ENCODE measurements at places on chromosomes 12 and 14.

- DNase-seq, result no peak
Measured at GRCh38 chr12:105352052-105352451, 21.6 kb downstream of the C12orf75 start.

- DNase-seq, result no peak
Measured at GRCh38 chr12:81332054-81332453, 254.2 kb downstream of the ACSS3 start.

GRCh38 chr12:55823419-55823818, 5.6 kb downstream of the ORMDL2 start:
- DNase-seq, result no peak

DNA sequence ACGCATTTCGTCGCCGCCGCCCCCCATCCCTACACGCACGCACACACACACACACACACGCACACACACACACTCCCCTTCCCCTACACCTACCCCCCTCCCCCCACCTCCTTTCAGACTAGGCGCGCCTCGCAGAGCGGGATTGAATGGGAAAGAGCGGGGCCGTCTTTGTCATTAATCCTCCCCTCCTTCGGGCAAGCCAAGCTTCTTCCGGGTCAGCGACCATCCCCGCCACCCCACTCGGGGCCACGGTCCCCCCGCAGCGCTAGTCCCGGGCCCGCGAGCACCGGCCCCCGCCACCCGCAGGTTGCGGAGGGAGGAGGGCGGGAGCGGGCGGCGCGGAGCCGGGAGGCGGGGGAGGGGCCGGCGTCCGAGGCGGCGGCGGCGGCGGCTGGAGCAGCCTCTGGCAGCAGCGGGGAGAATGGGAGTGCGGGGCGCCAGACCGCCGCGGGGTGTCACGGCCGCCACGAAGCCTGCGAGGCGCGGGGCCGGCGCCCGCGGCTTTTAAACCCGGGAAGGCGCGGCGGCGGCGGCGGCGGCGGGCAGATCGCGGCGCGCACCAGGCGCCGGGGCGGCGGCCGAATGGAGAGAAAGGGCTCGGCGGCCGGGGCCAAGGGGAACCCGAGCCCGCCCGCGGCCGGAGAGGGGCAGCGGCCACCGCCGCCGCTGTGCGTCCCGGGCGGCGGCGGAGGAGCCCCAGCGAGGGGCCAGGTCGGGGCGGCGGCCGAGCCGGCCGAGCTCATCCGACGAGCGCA, at the start of gene TTC9:
TTC9 (plus strand) TSS at position 369 of the 755 bp plus-strand sequence; CDS start at position 583, 214 bp downstream.
- no peak for DNase-seq

DNA sequence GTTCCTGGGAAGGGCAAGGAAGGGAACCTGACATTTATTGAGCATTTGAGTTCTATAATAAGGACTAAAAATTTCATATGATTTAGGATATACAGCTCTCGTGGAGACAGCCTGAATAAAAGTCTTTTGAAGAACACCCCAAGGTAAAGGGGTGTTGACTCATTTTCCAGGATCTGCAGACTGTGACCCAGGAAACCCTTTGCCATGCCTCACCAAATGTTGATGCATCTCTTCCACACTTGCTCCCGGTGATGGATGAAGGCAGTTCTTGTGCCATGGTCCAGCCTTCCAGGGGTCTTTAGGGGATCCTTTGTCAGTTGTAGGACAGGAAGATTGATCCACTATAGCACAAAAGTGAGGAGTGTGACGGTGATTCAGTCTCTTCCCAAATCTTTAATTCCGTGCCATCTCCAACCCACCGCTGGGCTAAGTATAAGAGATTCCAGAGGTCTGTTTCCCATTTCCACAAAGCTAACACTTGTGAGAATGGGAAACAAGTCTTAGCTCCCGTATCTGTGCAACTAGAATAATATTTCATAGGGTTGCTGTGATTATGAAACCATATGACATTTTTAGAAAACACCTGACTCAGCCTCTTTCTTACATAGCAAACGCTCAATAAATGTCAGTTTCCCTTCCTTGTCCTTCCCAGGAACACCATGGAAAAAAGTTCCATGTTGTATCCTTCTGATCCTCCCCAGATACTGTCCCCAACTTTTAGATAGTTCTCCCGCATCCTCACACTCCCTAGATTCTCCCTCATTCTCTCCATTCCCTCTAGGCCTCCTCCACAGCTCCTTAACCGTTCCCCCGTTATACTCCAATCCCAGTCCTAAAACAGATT, 836 bp downstream of the AAAS start:
- no peak for DNase-seq

GRCh38 chr12:105761075-105761474, 377.7 kb downstream of the NUAK1 start:
- no peak for DNase-seq

- no peak for DNase-seq
Measured at GRCh38 chr14:73729556-73730265, 15.5 kb upstream of the PNMA1 start.

DNA sequence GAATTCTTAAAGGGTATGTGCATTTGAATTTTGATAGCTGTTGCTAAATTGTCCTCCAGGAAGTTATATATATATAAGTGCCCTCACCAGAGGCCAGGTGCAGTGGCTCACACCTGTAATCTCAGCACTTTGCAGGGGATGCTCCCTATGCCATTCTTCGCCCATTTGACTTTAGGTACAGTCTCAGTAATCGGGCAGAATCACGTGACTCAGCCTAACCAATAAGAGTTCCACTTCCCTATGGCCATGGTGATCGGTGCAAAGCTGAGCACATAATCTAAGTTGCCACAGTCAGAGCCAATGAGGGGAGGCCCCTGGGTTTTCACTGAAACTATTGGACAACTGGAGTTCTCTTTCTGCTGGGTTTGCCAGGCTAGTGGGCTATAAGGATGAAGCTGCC, 274.6 kb upstream of the TBX3 start:
- DNase-seq, result no peak

GRCh38 chr14:99137001-99137700, 134.8 kb downstream of the BCL11B start:
- DNase-seq, result no peak

- DNase-seq, result no peak
Measured at GRCh38 chr12:119980242-119980641, 8.8 kb upstream of the BICDL1 start.

GRCh38 chr12:91772411-91772810, 373.2 kb downstream of the BTG1 start:
- no peak for DNase-seq

- no peak for DNase-seq
Measured at GRCh38 chr14:101912841-101913240, 51.5 kb upstream of the DYNC1H1 start.

DNA sequence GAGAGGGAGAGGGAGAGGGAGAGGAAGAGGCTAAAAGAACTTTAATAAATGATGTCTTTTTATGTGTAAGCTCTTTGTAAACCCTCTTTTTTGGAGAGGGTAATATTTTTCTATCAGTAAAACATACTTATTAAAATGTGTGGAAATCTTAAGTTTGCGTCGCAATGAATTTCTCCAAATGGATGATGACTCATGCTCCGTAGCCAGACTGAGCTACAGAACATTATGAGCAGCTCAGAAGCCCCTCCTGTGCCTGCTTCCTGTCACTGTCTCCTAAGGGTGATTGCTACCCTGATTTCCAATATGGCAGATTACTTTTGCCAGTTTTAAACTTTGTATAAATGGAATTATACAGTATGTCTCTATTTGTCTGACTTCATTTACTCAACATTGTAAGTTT, 13.0 kb upstream of the PYGL start:
- DNase-seq, result no peak

- no peak for DNase-seq
Measured at GRCh38 chr14:78341827-78342389, 171.7 kb downstream of the NRXN3 start.

DNA sequence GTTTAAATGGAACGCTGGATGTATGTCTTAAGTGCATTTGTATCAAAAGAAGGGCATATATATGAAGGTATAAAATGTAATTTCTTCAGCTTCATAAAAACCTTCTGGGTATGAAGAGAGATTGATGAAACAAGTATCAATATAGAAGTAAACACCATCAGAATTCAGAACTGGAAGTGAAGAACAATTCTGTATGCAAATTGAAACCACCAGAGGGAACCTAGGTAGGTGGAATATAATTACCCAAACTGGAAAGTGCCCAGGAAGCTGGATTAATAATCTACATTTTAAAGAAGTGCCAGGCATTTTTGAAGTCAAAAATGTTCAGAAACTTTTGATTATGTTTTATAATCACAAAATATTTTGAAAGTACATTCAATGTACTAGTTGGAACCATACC, 336.2 kb upstream of the GARIN6 start:
- no peak for DNase-seq

DNA sequence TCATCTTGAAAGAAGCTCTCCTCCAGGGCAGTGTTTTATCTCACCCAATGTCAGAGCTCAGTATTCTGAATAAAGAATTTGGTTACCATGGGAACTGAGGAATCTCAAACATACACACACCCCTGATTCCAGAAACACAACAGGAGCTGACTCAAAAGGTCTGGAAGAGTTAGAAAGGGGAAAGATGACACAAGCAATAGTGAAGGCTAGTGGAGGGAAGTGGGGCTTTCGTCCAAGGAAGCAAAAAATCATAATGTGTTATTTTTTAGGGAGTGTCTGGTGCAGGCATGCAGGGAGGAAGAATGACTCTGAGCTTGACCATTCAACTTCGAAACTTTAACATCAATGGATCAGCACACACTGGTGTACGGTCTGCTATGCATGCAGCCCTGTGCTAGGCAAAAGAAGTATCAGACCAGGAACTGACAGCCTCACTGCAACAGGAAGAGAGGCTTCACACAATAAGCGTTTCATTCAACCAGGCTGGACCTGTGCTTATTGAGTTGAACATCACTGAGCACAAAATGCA, 20.3 kb downstream of the HEBP1 start:
- no peak for DNase-seq

GRCh38 chr12:98741556-98742265, 96.6 kb downstream of the APAF1 start:
- DNase-seq, result no peak

DNA sequence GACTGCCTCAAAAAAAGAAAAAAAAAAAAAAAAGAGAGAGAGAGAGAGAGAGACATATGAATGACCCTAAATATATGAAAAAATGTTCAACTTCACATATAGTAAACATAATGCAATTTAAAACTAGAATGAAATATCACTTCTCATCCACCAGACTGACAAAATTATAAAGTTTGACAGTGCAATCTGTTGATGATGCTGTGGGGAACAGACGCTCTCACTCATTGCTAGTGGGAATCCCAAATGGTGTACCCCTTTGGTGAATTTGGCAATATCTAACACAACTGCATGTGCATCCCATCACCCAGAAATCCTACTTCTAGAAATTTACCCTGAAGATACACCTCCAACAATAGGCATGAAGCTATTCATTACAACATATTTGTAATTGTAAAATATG, 2.3 kb upstream of the GSG1 start:
- DNase-seq, result no peak

All from NCI-H1417 treated with DMSO at 0.1 percent for 48 hours (cell line).